ENCODE measurements at places on chromosomes 11 and 22.
A peak's percentile ranks its signal among the peaks of the same experiment; 100 is the strongest.

DNA sequence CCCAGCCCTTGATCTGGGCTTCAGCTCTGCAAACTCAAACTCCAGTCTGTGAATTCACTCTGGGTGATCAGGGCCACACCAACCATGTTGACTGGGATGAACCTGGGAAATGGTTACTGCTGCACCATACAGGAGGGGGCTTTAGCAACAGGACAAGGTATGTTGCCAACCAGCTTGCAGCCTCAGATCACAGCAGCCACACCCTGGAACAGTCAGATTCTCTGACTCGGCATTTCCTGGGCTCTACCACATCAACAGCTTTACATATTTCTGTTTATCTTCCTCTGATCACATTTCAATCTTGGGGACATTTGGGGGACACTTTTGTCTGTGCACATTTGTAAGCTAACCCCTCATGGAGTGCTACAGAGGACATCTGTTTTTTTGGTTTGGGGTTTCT is 267.0 kb upstream of the NCAM1 start:
- no peak for DNase-seq

DNA sequence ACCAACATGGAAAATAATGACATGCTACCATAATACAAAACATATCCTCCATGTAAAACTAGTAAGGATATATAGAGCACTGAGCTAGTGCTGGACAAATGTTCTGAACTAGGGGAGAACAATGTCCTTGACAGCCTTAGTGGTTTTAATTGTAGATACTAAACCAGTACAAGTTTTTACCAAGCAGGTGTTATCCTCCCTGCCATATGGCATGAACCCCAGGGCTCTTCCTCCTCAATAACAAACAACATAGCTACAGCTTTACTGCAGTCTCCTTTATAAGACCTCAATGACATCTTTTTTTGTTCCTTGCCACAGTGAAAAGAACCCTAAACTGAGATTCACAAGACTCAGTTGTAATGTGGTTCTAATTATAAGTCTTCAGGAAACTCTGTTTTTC is 70.2 kb upstream of the GDPD4 start:
- DNase-seq, result no peak

- DNase-seq, result no peak
Measured at GRCh38 chr11:111439901-111440300, 60.8 kb upstream of the POU2AF1 start.

GRCh38 chr11:132501356-132501755 is 1030.9 kb downstream of the OPCML start:
- DNase-seq, result no peak

DNA sequence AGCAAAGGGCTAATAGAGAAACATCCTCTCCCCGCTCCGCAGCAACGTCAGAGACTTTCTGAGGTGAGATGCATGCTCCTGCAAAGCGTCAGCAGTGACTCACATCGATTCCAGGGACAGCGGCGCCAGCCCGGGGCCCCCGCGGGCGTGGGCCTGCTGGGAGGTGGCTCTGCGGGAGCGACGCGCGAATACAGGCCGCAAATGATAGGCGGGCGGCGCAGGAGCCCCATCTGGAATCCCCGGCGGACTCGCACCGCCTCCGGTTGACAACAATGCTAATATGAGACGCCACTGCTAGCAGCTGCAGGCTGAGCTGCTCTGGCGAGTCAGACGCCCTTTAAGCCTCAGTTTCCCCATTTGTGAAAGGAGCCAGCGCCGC is 557 bp downstream of the RANGAP1 start:
- peak; percentile 49 for DNase-seq

DNA sequence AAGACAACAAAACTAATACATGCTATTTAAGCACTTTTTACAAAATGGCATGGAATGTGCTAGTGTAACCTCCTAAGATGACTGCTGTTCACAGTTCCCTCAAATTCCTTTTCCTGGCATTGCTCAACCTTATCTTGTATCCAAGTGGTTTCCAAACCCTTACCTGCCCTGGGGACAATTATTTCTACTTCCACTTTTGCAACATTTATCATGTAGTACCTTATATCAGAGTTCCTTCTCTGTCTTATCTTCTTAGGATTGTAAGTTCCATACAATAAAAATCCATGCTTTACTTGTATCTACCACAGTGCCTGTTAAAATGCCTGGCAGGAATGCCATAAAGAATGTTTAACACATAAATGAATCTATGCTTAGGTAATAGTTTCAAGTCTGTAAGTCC is 109.2 kb upstream of the MTMR2 start:
- no peak for DNase-seq

DNA sequence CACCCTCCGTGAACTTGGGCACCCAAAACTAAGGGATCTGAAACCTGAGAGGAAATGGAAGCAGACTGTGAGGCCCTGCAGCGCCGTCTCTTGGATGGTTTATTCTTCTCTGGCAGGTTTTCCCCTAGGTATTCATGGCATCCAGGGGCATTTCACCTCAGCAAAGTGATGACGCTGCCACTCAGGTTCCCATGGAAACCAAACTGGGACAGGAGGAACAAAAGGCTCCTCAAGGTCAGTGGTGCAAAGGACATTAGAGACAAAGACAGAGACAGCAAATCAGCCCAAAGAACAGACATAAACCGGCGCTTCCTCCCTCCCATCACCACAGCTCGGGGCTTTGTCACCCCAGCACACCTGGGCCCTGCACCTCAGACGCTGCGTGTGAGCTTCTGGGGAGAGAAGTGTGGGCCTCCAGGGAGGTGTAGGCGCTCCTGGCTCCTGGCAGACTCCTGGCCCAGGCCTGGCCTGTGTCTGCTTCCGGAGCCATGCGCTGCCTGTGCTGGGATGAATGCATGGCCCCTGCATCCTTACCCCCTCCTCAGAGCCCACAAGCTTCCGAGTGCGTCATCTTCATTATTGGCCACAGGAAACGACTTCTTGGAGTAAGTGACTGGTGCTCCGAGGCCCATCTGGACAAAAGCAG is 5.9 kb downstream of the TP53AIP1 start:
- DNase-seq, result no peak

- DNase-seq, result no peak
Measured at GRCh38 chr11:1305501-1306056, 3.9 kb downstream of the TOLLIP start.

DNA sequence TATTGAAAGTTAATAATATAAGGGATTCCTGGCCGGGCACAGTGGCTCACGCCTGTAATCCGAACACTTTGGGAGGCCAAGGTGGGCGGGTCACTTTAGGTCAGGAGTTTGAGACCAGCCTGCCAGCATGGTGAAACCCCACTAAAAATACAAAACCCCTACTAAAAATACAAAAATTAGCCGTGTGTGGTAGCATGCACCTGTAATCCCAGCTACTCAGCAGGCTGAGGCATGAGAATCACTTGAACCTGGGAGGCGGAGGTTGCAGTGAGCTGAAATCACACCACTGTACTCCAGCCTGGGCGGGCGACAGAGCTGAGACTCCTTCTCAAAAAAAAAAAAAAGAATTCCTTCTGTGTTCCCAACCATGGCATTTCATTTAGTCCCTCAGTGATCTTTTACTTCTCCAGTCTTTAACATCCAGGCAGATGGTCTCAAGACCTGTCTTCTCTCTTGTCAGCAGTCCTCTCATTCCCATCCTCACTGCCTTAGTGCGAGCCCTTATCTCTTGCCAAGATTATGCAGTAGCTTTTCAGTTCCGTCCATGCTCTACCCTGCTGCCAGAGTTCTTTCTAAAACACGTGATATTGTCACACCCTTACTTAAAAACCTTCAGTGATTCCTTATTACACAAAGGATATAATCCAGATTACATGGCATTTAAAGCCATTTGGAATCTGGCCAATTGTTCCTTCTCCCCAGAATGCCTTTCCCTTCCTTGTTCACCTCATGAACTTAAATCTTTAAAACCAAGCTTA is 17.9 kb downstream of the RTN3 start:
- DNase-seq, result no peak

DNA sequence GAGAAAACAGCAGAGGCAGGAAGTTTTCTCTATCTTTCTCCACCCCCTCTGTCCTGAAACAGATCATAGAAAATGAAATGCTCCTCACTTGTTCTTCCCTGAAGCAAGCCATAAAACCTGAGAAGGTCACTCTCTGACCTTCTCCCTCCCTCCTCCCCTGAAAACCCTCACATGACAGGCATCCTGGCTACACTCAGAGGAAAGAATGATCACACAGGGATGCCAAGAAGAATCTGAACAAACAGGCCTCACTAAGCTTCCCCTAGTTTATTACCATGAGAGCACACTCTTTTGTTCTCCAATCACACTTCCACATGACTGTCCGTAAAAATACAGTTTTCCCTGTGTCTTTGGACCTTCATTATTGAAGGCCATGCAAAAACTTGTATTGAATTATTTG is 300.1 kb downstream of the BUD13 start:
- no peak for DNase-seq

DNA sequence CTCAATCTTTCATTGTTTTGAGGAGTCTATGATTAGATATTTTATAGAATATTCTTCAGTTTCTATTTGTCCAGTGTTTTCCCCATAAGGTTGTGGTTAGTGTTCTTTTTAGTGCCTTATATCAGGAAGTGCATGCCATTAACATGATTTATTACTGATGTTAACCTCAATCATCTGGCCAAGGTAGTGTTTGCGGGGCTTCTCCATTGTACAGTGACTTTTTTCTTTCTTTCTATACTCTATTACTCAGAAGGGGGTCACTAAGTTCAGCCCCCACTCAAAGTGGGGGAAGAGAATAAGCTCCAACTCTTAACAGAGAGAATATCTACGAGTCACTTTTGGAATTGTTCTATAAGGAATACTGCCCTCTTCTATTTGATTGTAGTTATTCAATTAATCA is 415.8 kb downstream of the DYNC2H1 start:
- no peak for DNase-seq

GRCh38 chr11:116376054-116376453 is 396.7 kb downstream of the BUD13 start:
- peak; percentile 96 for DNase-seq

- peak; percentile 81 for DNase-seq
Measured at GRCh38 chr11:95337175-95337957, 106.4 kb upstream of the SESN3 start.

- DNase-seq, result no peak
Measured at GRCh38 chr11:118028626-118029025, 42.4 kb downstream of the IL10RA start.

DNA sequence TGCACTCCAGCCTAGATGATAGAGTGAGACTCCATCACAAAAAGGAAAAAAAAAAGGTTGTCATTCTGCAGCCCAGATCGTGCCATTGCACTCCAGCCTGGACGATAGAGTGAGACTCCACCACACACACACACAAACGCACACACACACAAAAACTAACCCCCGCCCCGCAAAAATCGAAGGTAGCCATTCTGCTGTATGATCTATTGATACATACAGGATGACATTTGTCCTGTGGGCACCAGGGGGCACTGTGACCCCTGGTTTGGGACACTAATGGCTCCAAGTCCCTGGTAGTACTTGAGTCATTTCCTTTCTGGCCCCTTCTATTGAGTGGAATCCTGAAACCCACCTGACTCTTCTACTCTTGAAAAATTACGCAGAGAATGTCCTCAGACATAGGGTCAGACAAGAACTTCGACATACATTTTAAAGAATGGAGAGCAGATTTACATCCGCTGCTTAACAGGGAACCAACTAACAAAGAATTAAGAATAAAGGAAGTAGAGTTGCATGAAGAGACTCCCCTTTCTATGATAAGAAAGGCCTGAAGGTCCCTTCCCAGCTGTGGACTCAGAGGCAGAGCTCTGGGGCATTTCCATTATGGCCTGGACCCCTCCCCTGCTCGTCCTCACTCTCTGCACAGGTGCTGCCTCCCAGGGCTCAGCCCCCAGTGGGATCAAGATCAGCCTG is 35.0 kb upstream of the PRAME start:
- DNase-seq, result peak; percentile 9

- no peak for DNase-seq
Measured at GRCh38 chr11:121163658-121164308, 62.7 kb downstream of the TECTA start.

DNA sequence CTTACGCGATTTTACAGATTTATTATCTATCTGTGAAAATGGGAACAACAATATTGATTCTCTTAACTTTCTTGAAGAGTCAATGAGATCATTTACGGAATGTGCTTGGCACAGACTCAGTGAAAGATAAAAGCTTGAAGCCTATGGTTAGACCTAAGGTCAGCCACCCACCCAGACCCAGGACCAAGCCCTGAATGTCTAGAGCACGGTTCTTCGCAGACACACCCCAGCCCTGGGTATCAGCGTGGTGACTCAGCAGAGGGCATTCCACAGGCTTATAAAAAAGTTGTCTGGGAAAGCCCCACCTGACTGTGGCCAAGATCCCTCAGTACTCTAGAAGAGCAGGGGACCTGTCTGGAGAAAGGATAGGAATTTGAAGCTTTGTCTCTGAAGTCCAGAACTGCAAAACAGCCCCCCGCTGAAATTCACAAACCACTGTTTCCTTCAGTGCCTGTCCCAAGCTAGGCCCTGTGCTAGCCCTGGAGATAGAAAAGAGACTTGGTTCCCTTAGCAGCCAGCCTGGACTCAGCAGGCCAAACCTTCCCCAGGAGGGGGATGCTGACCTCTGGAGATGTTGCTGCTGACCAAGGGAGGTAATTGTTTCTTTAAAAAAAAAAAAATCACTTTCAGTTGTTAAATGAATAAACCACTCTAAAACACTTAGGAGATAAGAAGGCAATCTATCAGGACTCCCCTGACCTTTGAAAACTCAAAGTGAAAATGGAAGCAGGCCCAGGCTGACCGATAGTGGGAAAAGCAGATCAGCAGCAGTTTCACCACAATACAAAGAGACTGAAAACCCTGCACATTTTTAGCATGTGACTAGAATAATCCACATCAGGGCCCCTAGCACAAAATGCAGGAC is 114.0 kb downstream of the ABTB2 start:
- no peak for DNase-seq

- peak; percentile 8 for DNase-seq
Measured at GRCh38 chr11:11297578-11297977, 55.5 kb downstream of the CSNK2A3 start.

- no peak for DNase-seq
Measured at GRCh38 chr22:45769569-45770210, 98.1 kb downstream of the ATXN10 start.

DNA sequence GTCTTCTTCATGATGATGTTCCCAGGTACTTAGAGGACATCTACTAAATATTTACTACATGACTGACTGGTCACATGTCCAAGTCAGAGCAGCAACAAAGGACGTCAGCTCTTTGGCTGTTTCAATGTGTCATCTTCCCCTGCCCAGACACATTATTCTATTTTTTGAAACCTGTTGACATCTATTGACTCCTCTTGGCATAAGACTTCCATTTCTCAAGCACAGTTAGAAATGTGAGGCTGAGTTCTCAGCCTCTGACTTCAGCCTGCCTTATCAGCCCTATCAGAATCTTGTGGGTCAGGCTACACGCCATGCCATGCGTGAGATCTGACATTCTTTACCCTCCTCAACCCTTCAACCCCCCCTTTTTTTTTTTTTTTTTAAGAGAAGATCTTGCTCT is 63.8 kb downstream of the SC5D start:
- DNase-seq, result no peak

GRCh38 chr11:123330471-123330870 is 99.6 kb upstream of the GRAMD1B start:
- no peak for DNase-seq
